Stimulated activated CD8-positive, alpha-beta memory T cell treated with anti-CD3 and anti-CD28 coated beads, Interleukin-7, amount 100 ng/mL, for 1 hour (primary cell): ENCODE measurements at places on chromosomes 4 and X.

- no peak for DNase-seq
Measured at GRCh38 chr4:14079601-14080000, 452.1 kb upstream of the BOD1L1 start.

- no peak for DNase-seq
Measured at GRCh38 chr4:67713529-67714247, 12.7 kb upstream of the UBA6 start.

GRCh38 chr4:24768604-24769003 lies 26.8 kb upstream of the SOD3 start:
- DNase-seq, result no peak

- DNase-seq, result no peak
Measured at GRCh38 chr4:10977534-10977933, 293.0 kb upstream of the CLNK start.

GRCh38 chr4:93237521-93237920 lies 591.0 kb upstream of the ATOH1 start:
- no peak for DNase-seq
